Stimulated activated CD4-positive, alpha-beta T cell treated with anti-CD3 and anti-CD28 coated beads, Interleukin-1b, Interleukin-23, amount 100 ng/mL, for 1 hour (primary cell): ENCODE measurements at places on chromosomes 4 and X.

DNA sequence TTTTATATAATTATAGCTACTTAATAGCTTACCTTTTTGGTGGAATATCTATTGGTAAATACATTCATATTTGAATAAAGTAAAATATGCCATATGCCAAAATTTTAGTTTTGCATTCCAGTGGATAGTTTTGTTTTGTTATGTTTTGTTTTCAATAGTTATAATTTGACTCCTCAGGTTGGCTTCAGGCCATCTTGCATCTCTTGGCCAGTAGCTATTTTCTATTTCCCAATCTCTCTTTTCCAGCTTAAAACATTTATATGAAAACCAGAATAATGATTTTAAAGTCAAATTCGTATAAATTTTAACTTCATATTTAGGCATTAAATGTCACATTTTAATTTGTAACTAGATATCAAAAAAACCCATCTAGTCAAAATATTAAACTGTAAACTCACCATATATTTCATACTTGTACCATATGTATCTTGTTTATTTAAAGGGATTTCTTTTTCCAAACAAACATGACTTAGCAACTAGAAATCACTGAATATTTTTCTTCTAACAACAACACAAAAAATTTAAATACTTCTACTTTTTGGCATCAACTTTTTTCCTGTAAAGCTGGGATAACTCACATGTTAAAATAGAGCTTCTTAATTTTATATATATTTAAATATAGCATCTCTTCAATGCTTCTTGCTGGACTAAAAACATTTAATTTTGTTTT lies 1209.6 kb downstream of the PCDH7 start:
- DNase-seq = no peak

GRCh38 chr4:147597561-147597960 lies 19.6 kb upstream of the TMEM184C start:
- DNase-seq = no peak

DNA sequence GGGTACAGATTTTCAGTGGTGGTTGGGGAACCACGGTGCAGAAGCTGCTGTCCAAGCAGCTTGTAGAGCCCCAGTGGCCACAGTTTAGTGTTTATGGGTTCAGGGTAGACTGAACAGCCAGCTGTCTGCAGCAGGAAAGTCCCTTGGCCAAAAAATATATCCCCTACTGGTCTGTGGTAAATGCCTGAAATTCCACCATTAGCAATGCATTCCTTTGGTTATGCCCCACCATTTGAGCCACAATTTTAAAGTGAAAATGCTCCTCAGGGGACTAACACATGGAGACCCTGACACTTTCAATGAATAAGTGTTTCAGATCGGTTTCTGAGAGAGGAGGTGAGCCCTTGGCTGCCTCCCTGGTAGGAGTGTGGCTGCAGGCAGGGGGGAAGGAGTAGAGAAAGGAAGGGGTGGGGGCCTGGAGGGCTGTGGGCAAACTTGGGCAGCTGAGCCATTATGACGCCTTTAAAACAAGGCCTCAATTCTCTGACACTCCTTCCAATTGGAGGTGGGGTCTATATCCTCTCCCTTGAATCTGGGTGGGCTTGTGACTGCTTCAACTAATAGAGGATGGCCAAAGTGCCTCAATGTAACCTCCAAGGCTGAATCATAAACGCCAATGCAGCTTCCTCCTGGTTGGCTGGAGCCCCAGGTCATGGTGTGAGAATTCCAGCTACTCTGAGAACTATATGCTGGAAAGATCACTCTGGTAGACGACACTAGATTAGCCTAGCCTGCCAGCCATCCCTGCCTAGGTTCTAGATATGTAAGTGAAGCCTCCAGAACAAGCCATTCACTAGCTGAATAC lies 75.8 kb upstream of the ATP6AP2 start:
- DNase-seq = no peak

DNA sequence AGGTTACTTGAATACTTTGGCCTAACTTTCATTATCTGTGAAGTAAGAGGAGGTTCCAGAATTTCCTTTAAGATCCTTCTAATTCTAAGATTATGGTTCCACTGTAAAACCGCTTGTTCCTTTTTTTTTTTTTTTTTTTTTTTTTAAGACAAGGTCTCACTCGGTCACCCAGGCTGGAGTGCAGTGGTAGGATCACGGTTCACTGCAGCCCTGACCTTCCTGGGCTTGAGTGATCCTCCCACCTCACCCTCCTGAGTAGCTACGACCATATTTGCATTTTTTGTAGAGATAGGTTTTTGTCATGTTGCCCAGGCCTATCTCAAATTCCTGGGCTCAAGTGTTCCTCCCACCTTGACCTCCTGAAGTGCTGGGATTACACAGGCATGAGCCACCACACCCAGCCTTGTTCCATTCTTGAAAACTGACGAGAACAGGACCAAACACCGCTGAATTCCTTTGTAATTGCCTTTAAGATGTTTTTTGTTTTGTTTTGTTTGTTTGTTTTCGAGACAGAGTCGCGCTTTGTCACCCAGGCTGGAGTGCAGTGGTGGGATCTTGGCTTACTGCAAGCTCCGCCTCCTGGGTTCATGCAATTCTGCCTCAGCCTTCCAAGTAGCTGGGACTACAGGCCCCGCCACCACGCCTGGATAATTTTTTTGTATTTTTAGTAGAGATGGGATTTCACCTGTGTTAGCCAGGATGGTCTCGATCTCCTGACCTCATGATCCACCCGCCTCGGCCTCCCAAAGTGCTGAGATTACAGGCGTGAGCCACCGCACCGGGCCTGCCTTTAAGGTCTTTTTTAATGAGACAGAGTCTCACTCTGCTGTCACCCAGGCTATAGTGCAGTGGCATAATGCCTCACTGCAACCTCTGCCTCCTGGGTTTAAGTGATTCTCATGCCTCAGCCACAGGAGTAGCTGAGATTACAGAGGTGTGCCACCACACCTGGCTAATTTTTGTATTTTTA lies 6.8 kb downstream of the PDS5A start:
- DNase-seq = no peak

DNA sequence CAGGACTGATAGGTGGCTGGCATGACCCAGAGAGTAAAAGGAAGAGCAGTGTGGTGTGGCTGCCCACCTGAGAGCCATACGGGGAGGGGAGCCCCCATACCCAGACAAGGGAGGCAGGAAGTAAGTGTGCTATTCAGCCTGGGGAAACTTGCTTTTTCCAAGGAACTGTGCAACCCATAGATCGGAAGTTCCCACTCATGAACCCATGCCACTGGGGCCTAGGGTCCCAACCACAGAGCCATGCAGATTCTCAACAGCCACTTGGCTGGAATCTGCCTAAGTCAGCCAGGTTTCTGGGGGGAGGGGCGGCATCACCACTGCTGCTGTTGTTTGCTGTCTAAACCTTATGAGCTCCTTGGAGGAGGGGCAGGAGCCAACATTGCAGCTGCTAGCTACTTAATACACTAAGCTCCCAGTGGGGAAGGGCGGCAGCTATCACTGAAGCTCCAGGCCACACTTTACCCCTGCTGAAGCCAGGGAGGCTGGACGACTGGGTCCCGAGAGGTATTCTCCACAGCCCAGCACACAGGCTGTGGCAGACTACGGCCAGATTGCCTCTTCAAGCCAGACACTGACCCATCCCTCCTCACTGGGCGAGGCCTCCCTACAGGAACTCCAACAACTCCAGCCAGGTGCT lies 410.4 kb downstream of the INPP4B start:
- no peak for DNase-seq

DNA sequence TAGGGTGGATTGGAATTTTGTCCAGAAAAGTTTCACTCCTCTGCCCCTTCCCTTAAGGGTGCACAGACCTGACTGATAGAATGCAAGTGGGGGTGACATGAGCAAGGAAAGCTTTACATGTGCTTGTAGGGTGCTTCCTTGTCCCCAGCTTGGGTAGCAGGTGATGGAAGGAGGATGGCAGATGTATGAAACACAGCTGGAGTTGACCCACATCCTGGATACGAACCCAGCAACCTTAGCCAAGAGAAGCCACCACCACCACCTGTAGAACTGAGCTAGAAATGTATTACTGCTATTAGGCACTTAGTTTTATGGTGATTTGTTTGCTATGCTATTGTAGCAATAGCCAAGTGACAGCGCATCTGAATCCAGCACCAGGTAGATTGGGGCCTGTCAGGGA lies 227.4 kb downstream of the HS3ST1 start:
- no peak for DNase-seq

DNA sequence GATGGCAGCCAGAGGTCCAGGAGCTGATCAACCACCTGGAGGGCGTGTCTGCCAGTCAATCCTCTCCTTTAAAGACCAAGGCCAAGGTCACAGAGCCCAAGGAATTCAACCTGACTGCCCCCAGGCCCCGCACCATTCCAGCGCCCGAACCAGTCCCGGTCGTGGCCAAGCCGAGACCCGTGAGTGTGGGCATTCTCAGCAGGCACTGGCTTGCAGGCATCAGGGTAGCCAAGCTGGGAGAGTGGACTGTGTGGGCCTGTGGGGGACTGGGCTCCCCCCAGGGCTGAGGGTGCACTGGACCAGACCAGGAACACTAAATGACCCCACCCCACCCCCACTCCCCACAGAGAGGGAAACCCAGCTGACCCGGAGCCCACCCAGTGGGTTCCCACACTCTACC lies 23.8 kb upstream of the RNF4 start:
- no peak for DNase-seq

DNA sequence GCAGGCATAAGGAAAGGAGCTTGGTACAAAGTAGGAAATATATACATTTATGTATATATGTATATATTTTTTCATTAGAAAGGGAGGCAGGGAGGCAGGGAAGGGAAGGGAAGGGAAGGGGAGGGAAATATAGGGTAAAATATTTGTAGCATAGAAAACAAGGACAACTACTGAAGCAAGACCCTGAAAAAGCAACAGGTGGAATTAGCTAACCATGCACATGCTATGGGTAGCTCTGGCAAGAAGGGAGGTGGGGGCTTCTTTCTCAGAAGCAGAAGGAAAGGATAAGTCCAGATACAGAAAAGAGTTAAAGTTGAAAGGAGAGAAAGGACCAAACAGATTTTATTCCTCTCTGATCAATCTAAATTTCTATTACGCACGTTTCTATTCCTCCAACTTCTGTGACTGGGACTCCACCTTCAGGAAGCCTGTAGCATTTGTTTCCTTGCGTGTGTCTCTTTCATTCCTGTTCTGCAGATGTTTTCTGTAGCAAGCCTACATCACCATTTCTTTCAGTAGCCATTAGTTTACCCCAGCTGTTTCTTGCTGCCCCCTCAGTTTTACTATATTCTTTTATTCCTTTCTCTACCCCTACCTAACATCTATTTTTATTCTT lies 82.9 kb downstream of the OR13H1 start:
- DNase-seq = no peak

GRCh38 chr4:99625369-99625768 lies 32.3 kb downstream of the C4orf54 start:
- no peak for DNase-seq

GRCh38 chr4:125750828-125751466 lies 436.2 kb downstream of the FAT4 start:
- no peak for DNase-seq

- no peak for DNase-seq
Observed at GRCh38 chrX:120560405-120560841, 339 bp downstream of the CUL4B start.

GRCh38 chrX:105323928-105324327 lies 103.4 kb upstream of the TEX13A start:
- no peak for DNase-seq

- DNase-seq = no peak
Observed at GRCh38 chr4:156475322-156475721, 496.3 kb downstream of the PDGFC start.

DNA sequence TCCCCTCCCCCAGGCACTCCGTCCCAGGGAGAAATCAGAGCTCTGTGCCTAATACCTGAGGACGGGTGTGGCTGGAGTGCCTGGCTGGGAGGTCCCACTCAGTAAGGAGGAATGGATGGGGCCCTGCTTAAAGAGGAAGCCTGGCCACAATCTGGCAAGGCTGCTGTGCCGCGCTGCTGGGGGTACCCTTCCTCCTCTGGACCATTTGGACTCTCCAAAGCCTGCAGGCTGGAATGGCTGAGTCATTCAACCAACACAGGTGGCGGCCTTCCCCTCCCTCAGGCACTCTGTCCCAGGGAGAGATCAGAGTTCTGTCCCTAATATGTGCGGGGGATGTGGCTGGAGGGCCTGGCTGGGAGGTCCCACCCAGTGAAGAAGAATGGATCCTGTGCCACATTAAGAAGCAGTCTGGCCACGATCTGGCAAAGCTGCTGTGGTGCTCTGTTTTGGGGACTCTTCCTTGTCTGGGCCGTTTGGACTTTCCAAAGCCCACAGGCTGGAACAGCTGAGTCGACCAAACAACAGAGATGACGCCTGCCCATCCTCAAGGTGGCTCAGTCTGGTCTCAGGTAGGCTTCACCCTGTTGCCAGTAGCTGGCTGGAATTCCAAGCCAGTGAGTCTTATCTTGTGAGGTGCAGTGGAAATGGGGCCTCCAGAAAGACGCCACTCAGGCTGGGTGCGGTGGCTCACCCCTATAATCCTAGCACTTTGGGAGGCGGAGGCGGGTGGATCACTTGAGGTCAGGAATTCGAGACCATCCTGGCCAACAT lies 127.3 kb upstream of the HUWE1 start:
- no peak for DNase-seq

- no peak for DNase-seq
Observed at GRCh38 chr4:165152527-165152926, 39.9 kb upstream of the TMEM192 start.

DNA sequence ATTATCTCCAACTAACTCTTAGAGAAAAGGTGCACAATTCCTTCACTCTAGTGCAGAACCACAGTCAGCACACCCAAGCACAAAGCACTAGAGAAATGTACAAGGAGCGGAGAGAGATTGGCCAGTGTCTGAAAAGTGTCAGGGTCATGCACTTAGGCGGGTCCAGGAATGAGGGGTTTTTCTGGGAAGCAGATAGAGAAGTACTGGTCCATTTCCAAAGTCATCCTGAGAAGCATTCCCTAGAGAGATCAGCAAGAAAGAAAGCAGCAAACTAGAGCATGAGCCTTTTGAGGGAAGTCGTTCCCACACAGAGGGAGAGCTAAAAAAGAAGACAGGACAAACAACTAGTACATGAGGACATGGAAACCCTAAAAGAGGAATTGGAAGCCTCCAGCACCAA lies 168.1 kb upstream of the MAP3K15 start:
- DNase-seq = no peak

DNA sequence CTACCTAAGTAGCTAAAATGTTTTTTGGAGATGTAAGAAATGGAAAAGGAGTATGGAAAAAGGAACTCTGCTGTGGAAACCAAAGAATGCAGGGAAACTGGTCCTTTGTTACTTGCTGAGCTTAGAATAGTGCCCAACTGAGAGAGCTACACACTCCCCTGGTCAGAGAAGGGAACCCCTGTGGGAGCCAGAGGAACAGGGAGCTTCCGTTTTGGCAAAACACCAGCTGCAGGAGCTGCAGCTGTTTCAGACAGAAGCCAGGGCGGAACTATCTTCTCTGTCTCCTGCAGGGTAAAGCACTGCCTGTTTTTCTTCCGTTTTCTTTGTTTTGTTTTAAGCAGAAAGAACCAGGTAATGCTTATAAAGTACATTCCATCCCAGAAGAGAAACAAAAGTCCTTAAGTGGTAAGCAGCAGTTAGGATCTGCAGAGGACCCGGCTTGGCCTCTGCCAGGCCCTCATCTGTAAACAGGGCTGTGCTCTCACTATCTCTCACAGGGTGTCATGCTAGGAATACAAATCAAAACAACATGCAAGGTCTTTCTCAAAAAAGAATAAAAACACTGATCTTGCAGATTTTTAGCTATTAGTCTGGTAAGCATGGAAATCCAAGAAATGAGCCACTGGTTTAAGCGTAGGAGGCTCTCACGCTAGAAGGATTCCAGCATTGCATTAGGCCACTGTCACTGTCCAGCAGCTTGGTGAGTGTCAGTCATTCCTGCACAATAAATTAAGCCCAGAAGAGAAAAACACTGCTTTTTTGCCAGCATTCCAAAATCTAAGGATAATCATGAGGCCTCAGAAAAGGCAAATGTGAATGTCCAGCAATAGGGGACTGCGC lies 76.1 kb downstream of the CHST7 start:
- no peak for DNase-seq
